Naive thymus-derived CD4-positive, alpha-beta T cell (primary cell): ENCODE measurements at places on chromosomes 16 and 17.

- DNase-seq: no peak
Measured at GRCh38 chr17:76687298-76688164, 23.2 kb downstream of the MXRA7 start.

DNA sequence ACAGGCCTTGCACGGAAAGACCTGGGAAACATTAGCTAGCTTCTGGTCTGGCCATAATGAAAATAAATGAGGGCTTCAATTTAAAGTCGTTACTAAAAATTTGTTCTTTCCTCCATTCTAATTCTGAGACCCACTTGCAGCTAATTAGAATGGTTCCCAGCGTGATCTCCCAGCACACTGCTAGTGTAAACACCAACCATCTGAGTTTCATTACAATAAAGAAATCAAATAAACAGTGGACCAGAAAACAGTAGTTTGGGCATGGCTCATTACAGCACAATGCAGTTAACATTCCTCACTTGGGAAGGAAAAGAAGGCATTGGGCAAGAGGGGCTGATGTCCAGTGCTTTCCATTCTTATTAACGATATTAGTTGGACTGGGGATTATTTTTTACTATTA lies 410.9 kb upstream of the SOX9 start:
- DNase-seq: no peak

DNA sequence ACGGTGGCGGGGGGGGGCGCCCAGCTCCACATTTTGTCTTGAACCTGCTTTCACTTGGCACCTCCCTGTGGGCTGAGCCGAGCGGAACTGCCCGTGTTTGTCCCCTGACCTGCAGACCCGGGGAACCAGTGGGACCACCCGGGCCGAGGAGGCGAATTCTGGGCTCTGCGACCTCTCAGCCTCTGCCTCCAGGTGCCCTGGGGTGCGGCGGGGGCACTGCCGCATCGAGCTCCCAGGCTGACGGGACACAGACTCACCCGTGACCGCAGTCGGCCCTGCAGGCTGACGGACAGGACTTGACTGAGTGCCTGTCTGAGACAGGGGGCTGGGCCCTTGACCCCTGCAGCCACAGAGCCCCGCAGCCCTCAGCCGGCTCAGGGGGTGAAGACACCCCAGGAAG lies 11.1 kb upstream of the C1QTNF8 start:
- DNase-seq: no peak

GRCh38 chr16:67708368-67708771 lies 10.7 kb downstream of the GFOD2 start:
- no peak for DNase-seq

DNA sequence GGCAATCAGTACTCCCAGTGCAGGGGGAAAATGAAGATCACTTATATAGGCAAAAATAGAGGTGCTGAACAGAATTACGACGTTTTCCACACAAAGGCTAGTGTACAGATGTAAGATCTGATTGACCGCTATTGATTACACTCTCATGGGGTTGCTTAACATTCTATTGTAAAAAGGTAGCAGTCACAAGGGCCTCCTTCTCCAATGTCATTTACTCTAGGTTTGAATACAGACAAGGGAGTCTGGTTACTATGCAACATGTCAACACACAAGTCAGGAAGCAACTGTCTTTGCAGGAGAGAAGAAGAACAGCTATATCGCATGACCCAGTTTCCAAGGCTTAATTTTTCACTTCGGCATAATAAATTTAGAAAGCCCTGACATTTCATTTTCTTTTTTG lies 7.9 kb downstream of the KRT37 start:
- no peak for DNase-seq

DNA sequence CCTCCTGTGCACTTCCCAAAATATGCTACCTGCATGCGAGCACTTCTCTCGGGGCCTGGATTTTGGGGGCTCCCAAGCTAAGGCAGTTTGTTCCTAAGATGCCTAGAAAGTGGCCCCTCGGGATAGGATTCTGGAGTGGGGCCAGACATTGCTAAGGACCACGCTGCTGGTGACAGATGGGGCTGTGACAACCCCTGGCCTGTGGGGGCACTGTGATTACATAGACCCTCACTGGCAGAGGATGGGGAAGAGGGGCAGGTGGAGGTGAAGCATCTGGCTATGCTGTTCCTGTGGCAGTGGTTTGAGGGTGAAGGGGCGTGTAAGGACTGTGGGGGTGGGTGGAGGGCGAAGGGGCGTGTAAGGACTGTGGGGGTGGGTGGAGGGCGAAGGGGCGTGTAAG lies 128.4 kb downstream of the ENGASE start:
- no peak for DNase-seq

GRCh38 chr16:47142821-47143676 lies 696 bp downstream of the NETO2 start:
- DNase-seq: peak; percentile 17

GRCh38 chr17:9928601-9929333 lies 23.7 kb upstream of the RCVRN start:
- DNase-seq: no peak

DNA sequence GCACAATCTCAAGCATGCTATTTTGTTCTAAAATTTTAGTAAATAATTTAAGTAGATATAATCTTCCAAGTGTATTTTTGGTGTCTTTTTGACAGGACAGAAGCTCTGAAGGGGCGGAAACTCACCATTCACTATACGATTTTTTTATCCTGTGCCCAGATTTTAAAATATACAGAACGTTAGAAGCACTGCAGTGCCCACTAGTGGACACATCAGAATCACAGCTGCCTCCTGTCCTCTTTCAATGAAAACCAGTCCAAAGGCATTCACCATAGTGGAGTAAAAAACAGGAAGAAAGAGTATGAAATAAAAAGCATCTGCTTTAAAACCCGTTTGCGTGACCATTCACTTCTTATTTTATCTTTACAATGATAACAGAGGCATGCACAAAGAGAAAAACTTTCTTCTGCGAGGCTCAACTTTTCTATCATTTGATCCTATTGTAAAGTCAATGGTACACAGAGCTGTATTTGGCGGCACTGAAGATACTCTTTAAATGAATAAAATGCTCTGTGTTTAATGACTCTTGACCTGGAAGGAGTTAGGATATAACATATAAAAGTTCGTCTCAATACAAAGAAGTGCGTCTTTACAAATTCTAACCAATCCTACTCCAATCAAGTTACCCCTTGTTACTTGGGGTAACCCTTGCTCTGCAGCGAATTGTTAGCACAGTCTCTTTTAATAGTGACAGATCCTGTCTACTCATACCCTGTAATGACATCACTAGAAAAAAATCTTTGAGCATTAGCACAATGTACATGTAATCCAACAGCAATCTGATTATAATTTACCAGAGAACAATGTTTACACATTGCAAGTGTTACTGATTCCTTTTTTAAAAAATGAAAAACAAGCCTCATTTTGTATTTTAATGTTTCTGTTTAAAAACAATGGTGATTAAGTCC lies 339.8 kb upstream of the PSMD7 start:
- DNase-seq: peak; percentile 9

DNA sequence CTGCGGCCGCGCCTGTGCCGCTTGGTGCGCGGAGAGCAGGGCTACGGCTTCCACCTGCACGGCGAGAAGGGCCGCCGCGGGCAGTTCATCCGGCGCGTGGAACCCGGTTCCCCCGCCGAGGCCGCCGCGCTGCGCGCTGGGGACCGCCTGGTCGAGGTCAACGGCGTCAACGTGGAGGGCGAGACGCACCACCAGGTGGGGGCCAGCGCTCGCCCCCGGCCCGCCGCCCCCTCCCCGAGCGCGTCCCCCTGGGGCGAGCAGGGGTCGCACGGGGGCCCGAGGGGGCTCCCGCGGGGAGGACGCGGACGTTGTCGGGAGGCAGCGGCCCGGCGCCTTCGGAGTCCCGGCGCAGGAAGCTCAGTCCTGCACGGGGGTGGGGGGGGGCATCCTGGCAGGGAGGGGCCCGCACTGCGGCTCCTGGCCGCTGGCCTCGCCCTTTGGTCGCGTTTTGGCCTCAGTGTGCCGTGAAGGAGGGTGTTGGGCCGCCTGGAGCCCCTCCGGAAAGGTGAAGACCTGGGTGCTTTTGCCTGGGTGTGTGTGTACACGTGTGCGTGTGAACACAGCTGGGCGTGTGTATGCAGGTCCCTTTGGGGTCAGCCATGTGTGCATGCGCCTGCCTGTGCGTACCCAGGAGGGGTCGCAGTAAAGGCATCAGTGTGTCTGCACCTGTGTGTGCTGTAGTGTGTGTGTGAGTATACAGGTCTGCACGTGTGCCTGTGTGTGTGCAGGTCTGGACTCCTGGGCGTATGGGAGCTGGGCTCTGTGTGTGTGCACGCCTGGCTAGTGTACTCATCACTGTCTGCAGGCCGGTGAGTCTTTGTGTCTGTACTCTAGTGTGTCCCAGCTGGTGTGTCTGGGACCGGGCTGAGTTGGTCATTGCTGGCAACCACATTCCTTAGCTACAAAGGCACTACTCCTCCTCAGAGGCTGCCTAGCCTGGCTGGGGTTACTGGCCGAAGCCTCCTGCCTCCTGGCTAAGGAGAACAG lies 615 bp downstream of the NHERF2 start:
- no peak for DNase-seq

DNA sequence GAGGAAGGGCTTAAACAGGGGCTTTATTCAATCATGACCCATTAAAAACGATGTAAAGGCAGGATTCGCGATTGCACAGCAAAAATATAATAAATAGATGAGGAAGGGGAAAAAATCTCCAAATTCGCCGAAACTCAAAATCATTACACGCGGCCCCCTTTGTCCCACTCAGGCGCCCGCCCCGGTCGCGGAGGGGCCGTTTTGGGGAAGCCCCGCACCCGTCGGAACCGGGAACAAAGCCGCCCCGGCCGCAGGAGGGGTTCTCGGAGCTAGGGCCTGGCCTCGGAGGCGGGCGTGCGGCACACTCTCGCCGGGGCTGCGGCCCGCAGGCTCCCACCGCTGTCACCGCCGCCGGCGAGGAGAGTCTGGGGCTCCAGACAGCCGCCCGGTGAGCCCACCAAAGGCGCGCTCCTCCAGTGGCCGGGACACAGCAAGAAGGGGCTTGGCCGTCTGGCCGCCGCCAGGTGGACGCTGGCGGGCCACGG lies 521 bp downstream of the C16orf87 start:
- DNase-seq: no peak

- no peak for DNase-seq
Measured at GRCh38 chr16:75264457-75264998, 13.1 kb upstream of the BCAR1 start.
